Stimulated activated CD4-positive, alpha-beta T cell treated with anti-CD3 and anti-CD28 coated beads, TNF-alpha, amount 100 ng/mL, for 1 hour (primary cell): ENCODE measurements at places on chromosomes 2 and 18.

GRCh38 chr2:96204836-96205624 is 3.6 kb downstream of the STARD7 start:
- no peak for DNase-seq

DNA sequence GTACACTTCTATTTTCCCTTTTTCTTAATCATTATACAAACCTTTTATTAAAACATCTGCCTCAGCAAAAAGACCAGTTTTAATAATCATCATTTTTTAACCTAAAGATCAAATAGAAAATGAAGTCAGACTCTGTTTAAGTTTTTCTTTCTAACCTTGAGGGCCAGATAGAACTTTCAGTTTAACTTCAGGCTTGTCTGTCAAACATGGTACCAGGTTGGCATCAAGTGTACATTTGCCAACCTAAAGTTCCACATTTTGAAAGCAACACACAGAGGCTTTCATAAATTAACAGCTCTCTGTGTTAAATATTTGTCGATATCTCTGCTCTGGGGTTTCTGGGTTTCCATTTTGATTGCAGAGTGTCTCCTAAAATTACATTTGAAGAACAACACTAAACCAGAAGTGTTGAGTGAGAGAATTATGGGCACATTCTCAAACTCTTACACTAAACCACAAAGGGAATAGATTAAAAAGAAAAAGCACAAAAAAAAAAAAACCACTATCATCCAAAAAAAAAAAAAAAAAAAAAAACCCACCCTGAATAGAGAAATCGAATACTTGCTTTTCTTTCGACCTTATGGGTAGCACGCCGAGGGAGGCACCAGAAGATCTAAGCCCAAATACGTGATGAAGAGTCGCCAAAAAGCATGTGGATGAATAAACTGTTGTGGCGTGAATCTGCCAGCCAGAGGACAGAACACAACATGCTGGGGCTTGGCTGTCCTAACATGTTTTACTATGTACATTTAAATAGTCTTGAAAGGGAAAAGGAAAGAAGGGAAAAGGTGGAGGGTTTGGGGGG is 166.2 kb downstream of the TCF4 start:
- DNase-seq, result no peak

DNA sequence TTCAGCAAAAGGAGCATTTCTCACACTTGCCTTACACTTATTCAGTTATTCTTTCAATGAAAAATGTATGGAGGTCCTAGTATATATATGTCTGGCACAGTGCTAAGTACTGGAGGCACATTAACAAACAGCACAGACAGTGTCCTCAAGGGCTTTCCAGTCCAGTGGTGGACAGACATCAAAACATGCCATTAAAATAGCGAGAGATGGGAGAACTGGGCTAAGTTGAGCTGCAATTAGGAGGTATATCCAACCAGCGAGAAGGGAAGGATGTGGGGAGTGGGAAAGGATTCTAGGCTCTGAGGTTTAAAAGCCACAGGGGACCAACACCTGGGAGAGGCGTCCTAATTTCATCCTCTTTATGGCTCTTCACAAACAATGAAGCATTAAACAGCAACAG is 127.5 kb upstream of the TTC39C start:
- no peak for DNase-seq

- no peak for DNase-seq
Observed at GRCh38 chr2:55114597-55114996, 64.3 kb upstream of the RTN4 start.

DNA sequence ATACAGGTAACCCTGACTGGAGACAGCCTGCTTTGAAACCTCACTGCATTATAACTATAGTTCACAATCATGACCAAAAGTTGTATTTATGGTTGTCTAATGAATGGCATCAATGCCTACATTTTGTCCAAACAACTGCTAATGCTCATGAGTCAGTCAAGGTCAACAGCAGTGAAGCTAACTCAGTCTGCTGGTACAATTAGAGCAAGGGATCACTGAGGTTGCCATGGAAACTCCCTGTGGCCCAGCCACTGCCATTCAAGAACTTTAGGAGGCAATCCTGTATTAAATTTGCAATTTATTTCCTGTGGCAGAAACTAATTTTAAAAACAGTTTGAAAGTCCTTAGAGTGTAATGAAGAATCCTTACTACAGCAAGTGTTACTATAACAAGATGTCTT is 185.1 kb upstream of the SMAD7 start:
- DNase-seq, result no peak

DNA sequence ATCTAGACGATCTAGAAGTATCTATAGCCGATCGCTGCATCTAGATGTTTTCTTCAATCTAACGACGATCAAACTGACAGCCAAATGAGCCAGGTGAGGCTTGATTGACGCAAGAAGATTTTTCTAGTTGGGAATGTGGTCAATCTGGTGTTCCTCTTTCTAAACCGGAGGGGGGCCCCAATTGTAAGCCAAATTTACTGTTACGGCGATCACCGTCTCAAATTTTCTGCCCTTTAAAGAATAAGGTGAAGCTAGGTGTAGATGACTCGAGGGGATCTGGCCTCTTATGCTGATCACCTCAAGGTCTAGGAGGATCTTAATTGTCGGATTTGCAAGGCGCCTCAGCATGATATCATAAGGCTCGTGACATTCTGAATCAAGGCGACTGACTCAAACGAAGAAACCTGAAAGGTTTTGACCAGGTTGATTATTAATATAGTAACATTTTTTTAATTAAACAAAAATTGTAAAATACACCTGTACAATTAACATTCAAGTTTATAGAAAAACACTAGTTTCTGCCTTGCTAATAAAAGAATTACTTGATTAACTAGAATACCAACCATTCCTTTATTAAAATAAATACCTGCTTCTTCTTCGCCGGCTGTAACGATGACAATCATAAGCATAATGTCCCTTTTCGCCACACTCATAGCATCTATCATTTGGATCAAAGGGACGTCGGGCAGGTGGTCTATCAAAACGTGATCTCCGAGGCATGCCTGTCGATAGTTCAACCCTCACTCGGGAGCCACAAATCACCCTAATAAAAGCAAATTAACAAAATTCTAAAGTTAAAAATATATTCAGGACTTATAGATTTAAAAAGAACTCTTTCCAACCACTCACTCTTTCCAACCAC is 2.0 kb downstream of the SRSF7 start:
- no peak for DNase-seq

DNA sequence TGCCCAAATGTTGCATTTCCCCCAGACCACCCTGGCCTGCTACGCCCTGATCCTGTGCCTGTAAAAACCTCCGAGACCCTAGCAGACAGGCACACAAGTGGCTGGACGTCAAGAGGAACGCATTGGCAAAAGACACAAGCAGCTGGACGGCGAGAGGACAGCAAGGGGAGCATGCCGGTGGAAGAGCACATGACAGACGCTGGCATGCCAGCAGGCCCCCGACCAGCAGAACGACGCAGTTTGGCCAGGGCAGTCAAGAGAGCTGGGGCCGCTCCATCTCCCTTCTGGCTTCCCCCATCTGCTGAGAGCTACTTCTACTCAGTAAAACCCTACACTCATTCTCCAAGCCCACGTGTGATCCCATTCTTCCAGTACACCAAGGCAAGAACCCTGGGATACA is 42.1 kb downstream of the SAP130 start:
- DNase-seq, result no peak
